Neural crest cell (in vitro differentiated cells): ENCODE measurements at places on chromosomes 5 and 9. TPM values are rescaled to one million over a fixed set of nuclear protein-coding genes. Genes with fewer than 3 reads are reported as not detected.

The C9orf50 gene
- 0.26 and 0.27 TPM in 2 replicates for total RNA-seq

The ELAVL2 gene
- total RNA-seq: 26.0 and 31.3 TPM in 2 replicates

The INSL6 gene
- not detected in 2 replicates for total RNA-seq

The KIF24 gene
- total RNA-seq: 12.3 and 13.8 TPM in 2 replicates

DNA sequence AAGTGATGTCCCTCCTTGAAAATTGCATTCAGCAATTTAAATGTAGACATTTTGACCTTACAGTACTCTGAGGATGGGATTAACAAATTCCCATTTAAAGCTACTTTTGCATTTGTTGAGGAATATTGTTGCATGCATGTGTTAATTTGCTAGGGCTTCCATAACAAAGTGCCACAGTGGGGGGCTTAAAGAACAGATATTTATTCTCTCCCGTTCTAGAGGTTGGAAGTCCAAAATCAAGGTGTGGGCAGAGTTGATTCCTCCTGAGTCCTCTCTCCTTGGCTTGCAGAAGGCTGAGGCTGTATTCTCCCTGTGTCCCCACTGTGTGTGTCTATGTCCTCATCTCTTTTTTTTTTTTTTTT is 51.8 kb upstream of the CDK20 start:
- H3K27me3 ChIP-seq: no peaks in the 10 kb centered on the region
- H3K4me3 ChIP-seq: no peak overlapping the region
- H3K4me1 ChIP-seq: no peaks in the 10 kb centered on the region
- no peaks in the 10 kb centered on the region for H3K36me3 ChIP-seq
- no peak overlapping the region for H3K27ac ChIP-seq
- DNase-seq: no peak

DNA sequence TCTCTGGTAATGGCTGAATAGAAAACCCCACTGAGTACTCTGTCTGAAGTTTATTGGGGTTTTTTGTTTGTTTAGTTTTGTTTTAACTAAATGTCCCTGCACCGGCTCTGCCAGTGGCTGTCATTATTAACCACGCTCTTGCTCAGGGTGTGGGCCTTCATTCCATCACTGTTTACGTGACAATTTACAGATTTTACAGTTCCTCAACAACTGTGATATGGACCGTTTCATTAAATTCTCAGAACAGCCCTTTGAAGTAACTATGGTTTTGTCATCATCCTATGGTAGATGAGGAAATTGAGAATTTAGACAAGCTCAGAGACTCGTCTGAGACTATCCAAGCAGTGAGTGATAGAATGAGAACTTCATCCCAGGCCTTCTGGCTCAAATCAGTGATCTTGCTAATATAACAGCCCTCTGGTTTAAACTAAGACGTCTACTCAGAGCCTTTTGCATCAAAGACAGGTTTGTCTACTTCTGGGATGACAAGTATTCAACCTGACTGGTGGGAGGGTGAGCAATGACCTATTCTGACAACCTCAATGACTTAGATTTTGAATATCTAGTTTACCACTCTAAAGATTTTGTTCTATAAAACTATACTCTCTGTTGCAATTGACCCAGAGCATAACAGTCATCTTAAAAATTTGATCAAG is 77.3 kb upstream of the MAP3K1 start:
- H3K27ac ChIP-seq: no peak overlapping the region
- no peaks in the 10 kb centered on the region for H3K27me3 ChIP-seq
- H3K4me3 ChIP-seq: no peak overlapping the region
- peaks cover 40% of the 10 kb centered on the region for H3K4me1 ChIP-seq

- peaks cover 3% of the 10 kb centered on the region for H3K27me3 ChIP-seq
- no peak overlapping the region for H3K4me3 ChIP-seq
- no peaks in the 10 kb centered on the region for H3K36me3 ChIP-seq
Observed at GRCh38 chr5:156376751-156377150, 49.8 kb downstream of the SGCD start.

GRCh38 chr9:71515107-71515506 is 253.2 kb downstream of the CEMIP2 start:
- peaks cover 9% of the 10 kb centered on the region for H3K4me1 ChIP-seq
- no peaks in the 10 kb centered on the region for H3K36me3 ChIP-seq
- no peak for DNase-seq
- H3K4me3 ChIP-seq: no peak overlapping the region

- no peak for DNase-seq
- H3K4me3 ChIP-seq: no peak overlapping the region
- H3K36me3 ChIP-seq: no peaks in the 10 kb centered on the region
- no peaks in the 10 kb centered on the region for H3K27me3 ChIP-seq
Observed at GRCh38 chr5:118923295-118924005, 64.9 kb downstream of the DTWD2 start.

GRCh38 chr5:59917121-59917520 is 23.6 kb upstream of the PDE4D start:
- no peak overlapping the region for H3K27ac ChIP-seq
- peaks cover 6% of the 10 kb centered on the region for H3K27me3 ChIP-seq
- no peak for DNase-seq
- no peaks in the 10 kb centered on the region for H3K36me3 ChIP-seq

- H3K27ac ChIP-seq: no peak overlapping the region
- H3K4me3 ChIP-seq: no peak overlapping the region
- no peaks in the 10 kb centered on the region for H3K27me3 ChIP-seq
- no peak for DNase-seq
- no peaks in the 10 kb centered on the region for H3K36me3 ChIP-seq
- no peaks in the 10 kb centered on the region for H3K4me1 ChIP-seq
Observed at GRCh38 chr5:25029004-25029403, 384.2 kb upstream of the CDH10 start.

DNA sequence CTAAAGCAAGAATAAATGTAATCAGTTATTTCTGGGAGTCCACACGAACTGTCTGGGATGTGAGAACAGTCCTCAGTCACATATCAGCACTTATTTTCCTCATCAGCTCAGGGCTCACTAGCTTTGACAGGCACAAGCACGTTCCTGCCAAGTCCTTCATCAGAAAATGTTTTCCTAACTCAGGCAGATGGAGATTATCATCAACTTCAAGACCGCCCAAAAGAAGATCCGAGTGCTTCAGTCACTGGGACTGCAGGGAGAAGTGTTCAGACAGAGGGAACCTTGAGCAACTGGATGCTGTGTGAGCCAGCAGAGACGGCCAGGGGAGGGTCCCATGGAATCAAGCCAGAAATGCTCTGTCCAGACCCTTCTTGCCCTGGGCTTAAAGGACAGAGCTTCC is 189.4 kb downstream of the NXNL2 start:
- H3K36me3 ChIP-seq: no peaks in the 10 kb centered on the region
- H3K4me1 ChIP-seq: no peaks in the 10 kb centered on the region
- DNase-seq: no peak

DNA sequence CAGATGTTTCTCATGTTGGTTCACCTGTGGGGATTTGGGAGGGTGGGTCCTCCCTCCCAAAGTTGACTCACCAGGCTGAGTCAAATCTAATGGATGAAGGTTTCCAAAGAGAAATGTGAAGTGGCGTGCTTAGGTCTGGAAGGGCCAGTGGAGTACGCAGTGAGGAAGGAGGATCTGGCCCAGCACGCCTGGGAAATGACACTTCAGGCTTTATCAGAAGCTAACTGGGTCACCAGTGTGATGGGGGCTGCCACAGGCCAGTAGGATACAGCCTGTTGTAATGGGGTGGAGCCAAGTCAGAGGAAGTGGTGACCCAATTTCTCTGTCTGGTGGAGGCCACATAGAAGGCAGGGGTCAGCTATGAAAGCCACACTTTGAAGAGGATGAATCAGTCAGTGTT is 18.0 kb downstream of the POLR1E start:
- H3K4me1 ChIP-seq: no peaks in the 10 kb centered on the region
- H3K27me3 ChIP-seq: no peaks in the 10 kb centered on the region
- peaks cover 24% of the 10 kb centered on the region for H3K36me3 ChIP-seq
- no peak for DNase-seq
- H3K4me3 ChIP-seq: no peak overlapping the region
